ENCODE measurements at places on chromosomes 3 and 15. TPM values are rescaled to one million over a fixed set of nuclear protein-coding genes. Genes with fewer than 3 reads are reported as not detected.

OR5H14 gene
- total RNA-seq, result not detected

CCR9 gene
- not detected for total RNA-seq

PAK6 gene
- 0.65 TPM for total RNA-seq

TAGLN3 gene
- not detected for total RNA-seq

C3orf70 gene
- total RNA-seq, result not detected

EFCAB12 gene
- total RNA-seq, result 0.73 TPM

RGMA gene
- total RNA-seq, result 0.17 TPM

SH2D7 gene
- not detected for total RNA-seq

ACTR8 gene
- 18.4 TPM for total RNA-seq

TRIM42 gene
- total RNA-seq, result not detected

IL20RB gene
- 1.5 TPM for total RNA-seq

ATP8B4 gene
- 0.63 TPM for total RNA-seq

BCHE gene
- 0.79 TPM for total RNA-seq

STRIT1 gene
- not detected for total RNA-seq

MFAP1 gene
- total RNA-seq, result 23.8 TPM

ITIH1 gene
- not detected for total RNA-seq

CNTN3 gene
- not detected for total RNA-seq

SNRPN gene
- 96.7 TPM for total RNA-seq

TMEM212 gene
- not detected for total RNA-seq

MITF gene
- total RNA-seq, result 9.8 TPM

IQGAP1 gene
- 134 TPM for total RNA-seq

KNG1 gene
- total RNA-seq, result not detected

PRR20G gene
- 0.80 TPM for total RNA-seq

GDPGP1 gene
- total RNA-seq, result 6.0 TPM

SAMMSON gene
- total RNA-seq, result not detected

DNAH12 gene
- not detected for total RNA-seq

LEKR1 gene
- total RNA-seq, result 0.79 TPM

NPAP1 gene
- total RNA-seq, result not detected

ZDHHC3 gene
- 46.8 TPM for total RNA-seq

EPB42 gene
- total RNA-seq, result not detected

GABRR3 gene
- not detected for total RNA-seq

MKRN2OS gene
- total RNA-seq, result not detected

CAMP gene
- not detected for total RNA-seq

GMPS gene
- 82.0 TPM for total RNA-seq

MST1R gene
- 5.4 TPM for total RNA-seq

UBA7 gene
- total RNA-seq, result 0.72 TPM

ROPN1B gene
- not detected for total RNA-seq

ADAMTS9 gene
- total RNA-seq, result 0.58 TPM

HDC gene
- 0.07 TPM for total RNA-seq

CCR1 gene
- total RNA-seq, result not detected

CAMKV gene
- total RNA-seq, result 0.32 TPM

TM6SF1 gene
- 0.10 TPM for total RNA-seq

TMCO5A gene
- total RNA-seq, result not detected
